ENCODE measurements at places on chromosomes 3 and 15.
A peak's percentile ranks its signal among the peaks of the same experiment; 100 is the strongest.

GRCh38 chr15:66080717-66081398, 172.7 kb downstream of the MEGF11 start:
- DNase-seq = no peak

GRCh38 chr15:78264304-78265136, at the start of gene DNAJA4:
DNAJA4 (plus strand) TSS chr15:78264562; CDS start chr15:78264764, 202 bp downstream.
- peak; percentile 68 for DNase-seq

DNA sequence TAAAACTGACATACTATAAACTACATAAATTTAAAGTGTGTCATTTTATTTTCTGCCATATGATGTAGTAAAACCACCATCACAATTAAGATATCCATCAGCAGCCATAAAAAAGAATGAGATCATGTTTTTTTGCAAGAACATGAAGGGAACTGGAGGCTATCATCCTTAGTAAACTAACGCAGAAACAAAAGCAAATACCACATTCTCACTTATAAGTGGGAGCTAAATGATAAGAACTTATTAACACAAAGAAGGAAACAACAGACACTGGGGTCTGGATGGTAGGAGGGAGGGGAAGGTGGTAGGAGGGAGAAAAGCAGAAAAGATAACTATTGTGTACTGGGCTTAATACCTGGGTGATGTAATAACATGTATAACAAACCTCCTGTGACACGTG, 24.6 kb downstream of the CCDC14 start:
- DNase-seq = no peak

DNA sequence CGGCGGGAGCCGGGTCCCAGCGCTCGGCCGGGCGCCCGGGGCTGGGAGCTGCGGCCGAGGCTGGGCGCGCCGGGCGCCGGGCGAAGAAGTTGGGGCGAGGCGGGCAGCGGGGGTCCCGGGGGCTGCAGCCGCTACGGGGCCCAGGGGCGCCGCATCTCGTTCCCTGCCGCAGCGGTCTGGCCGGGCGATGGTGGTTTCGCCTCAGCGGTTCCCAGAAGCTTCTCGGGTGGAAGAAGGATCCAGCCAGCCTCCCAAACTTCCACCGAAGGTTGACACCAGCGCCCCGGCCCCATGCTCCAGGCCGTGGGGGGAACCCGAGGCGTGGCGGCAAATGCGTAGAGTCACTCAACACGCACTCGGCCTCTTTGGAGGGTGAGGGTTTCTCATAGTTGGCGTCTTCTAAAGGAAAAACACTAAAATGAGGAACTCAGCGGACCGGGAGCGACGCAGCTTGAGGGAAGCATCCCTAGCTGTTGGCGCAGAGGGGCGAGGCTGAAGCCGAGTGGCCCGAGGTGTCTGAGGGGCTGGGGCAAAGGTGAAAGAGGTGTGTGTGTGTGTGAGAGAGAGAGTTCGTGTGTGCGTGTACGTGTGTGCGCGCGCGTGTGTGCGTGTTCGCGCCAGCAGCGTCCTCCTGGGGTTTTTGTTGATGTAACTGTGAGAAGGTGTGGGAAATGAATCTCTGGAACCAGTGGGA, 940 bp downstream of the BOC start:
- DNase-seq = no peak

- DNase-seq = no peak
These were observed 113.7 kb upstream of the RPL32 start for GRCh38 chr3:12954891-12955650.

- no peak for DNase-seq
These were observed 90.2 kb upstream of the LMOD3 start for GRCh38 chr3:69212411-69213160.

GRCh38 chr15:72009222-72009621, 108.7 kb downstream of the MYO9A start:
- no peak for DNase-seq

DNA sequence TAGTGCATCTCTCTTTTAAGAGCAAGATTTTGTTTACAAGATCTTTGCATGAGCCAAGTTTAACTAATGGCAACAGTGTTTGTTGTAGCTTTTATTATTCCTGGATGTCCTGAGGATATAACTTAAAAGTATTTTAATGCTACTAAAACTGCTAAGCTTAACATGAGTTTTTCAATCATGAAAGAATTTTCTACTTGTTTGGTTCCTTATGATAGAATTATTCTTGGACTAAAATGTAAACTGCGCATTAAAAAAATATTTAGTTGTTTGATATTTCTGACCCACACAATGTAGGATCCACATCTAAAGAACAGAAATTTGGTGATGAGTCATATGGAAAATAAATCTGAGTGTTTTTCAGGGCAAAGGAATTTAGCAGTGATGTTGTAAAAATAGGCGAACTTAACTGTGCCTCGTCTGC, 70.8 kb downstream of the RAP2B start:
- DNase-seq = no peak

- DNase-seq = no peak
These were observed 214.1 kb upstream of the CTNNB1 start for GRCh38 chr3:40985195-40985594.

DNA sequence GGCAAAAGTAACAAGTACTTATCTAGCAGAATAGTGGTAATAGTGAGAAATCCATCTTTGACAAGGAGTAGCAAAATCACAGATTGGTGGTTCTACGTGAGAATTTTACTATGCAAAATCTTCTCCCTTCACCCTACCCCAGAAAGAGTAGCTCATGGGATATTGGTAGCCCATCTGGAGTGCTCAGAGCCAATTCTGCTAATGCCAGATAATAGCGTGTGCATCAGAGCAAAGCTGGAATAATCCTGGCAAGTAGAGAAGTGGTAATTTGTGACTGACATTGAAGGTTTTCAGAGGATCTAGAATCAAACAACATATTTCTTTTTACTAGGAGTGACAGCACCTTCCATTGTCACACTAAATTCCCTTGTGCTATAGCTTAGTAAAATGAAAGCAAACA, 192.9 kb downstream of the ZBBX start:
- DNase-seq = no peak

DNA sequence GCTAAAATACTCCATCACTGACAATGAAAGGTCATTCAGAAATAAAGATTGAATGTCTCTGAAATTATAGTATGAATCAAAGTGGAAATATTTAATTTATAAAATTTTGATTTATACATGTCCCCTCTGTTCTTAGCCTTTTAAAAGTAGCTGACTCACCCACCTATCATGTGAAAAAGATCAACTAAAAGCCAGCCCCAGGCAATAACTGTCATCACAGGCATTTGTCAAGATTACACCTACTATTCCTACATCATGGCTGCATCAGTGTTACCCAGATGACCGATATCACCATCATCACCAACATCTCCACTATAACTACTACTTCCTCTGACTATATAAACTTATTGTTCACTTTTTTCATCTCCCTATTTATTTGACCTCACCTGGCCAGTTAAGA, 14.3 kb upstream of the PIK3R4 start:
- DNase-seq = no peak

DNA sequence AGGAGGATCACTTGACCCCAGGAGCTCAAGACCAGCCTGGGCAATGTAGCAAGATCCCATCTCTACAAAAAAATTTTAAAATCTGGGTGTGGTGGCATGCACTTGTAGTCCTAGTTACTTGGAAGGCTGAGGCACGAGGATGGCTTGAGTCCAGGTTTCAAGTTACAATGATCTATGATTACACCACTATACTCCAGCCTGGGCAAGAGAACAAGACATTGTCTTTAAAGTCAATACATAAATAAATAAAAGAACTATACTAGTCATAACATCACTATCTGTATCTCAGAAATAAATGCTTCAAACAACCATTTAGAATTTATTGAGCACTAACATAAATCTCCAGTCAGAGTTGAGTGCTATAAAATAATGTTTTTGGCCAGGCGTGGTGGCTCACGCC, 8.5 kb upstream of the PHLDB2 start:
- DNase-seq = no peak

- DNase-seq = peak; percentile 29
These were observed 45.0 kb downstream of the GPR176 start for GRCh38 chr15:39874890-39875549.

- DNase-seq = no peak
These were observed 266.9 kb upstream of the TTC14 start for GRCh38 chr3:180335050-180335449.

All from activated CD4-positive, alpha-beta memory T cell treated with anti-CD3 and anti-CD28 coated beads, Interleukin-2, amount 10 ng/mL, durations not matched to agents 7 days and 5 days (primary cell).